ENCODE measurements at places on chromosomes 11 and 22.

- no peak for DNase-seq
These were observed 47.7 kb upstream of the CSNK2A3 start for GRCh38 chr11:11400635-11401232.

DNA sequence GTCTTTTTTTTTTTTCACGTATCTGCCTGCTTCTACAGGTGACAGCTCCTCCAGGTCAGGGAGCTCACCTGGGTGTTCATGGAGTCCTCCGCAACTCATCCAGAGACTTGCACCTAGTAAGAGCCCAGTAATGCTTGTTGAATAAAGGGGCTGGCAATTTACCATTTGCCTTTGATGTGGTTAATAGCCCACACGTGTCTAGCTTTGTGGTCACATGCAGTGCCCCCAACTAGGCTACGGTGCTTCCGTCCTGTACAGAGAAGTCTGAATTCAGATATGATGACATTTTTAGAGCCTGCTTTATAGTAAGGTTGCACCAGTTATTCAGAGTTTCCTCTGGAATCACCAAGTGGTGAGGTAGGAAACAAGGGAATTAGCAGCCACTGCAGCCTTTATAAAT, 199.4 kb upstream of the MTMR2 start:
- no peak for DNase-seq

DNA sequence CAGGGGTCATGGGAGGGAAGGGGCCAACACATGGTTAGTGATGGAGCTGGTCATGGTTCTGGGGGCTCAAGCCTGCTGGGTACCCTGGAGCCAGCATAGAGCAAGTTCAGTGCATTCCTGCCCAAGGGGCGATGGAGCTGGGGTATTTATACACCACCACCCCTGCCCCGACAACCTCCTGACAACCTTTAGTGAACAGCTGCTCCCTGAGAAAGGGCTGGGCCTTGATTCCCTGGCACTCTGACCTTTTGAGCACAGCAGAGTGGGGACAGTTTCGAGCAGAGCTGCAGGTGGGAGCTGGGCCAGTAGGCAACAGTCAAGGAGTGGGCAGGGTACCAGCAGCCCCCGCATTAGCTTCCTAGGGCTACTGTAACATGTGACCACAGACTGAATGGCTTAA, 6.0 kb downstream of the PARVG start:
- DNase-seq, result no peak

DNA sequence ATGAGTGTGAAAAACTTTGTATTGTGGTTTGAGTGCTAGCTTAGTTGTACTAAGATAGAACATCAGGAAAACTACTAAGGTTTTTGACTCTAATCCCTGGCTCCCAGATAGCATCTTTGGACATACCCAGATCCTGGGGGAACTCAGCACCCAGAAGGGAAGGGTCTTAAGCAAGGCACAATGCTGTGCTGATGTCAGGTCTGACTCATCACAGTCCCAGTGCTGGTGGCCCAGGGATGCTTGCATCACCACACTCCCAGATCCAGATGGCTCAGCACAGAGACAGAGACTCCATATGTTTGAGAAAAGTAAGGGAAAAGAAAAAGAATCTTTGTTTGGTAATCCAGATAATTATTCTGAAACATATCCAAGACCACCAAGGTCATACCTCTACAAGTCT, 18.3 kb upstream of the OR56A3 start:
- no peak for DNase-seq

DNA sequence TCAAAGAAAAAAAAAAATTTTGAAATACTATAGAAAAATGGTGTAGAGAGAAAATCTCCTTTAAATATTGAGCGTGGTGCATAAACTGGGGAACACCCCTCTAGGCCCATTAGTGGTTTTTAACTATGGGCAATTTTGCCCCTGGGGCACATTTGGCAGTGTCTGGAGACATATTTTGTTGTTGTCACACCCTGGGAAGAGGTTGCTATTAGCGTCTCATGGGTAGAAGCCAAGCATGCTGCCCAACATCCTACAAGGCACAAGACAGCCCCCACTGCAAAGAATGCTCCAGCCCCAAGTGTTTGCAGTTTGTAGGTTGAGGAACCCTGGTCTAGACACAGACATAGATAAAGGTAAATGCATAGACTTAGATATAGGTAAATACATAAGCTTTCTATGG, 92.6 kb downstream of the KIAA1671 start:
- no peak for DNase-seq

DNA sequence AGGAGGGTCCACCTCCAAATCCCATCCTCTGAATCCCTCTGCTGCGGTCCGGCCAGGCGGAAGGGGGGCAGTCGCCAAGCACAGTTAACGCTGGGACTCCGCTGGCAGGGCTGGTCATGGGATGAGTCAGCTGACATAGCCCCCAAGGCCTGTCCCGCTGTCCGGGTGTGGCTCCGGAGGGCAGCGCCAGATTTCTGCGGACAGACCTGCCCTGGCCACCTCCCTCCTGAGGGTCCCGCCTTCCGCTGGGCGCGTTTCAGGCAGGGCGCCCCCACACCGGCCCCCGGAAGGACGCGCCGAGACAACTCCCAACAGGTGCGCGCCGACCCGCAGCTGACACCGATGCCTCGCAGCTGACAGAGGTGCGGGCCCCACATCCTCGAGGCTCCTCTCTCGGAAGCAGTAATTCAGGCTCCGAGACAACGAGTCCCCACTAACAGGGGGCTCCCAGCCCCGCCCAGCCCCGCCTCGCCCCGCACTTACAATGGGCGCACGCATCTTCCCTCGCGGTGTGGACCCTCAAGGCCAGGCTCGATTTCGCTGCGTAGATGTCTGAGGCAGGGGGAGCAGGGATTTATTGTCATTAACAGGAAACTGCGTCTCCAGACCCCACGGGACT, 607 bp downstream of the PLAAT3 start:
- peak; percentile 7 for DNase-seq

DNA sequence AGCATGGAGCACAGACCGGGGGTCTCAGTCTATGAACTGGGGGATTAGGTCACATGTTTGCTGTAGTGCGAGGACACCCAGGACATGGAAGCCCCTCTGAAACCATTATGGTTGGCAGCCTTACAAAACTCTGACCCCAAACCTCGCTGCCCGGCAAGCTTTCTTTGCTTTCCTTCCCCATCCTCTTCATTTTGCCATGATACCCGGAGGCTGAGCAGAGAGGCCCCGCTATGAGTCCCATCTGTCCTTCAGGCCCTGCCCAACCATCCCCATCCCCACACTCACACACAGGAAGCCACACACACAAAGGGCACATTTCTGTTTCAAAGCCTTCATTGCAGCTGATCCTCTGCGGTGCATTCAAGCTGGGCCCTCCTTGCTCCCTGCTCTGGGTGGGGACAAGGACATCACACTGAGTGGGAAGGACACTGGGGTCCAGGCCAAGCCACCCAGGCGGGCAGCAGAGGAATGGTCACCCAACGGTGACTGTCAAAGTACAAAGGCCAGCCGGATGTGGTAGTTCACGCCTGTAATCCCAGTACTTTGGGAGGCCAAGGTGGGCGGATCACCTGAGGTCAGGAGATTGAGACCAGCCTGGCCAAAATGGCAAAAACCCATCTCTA, 176.5 kb downstream of the CTTN start:
- no peak for DNase-seq

GRCh38 chr22:37182949-37183245, 5.2 kb downstream of the C1QTNF6 start:
- no peak for DNase-seq

GRCh38 chr11:134120921-134121526, 52.2 kb downstream of the JAM3 start:
- DNase-seq, result no peak

- no peak for DNase-seq
These were observed 16.3 kb downstream of the ADORA2A start for GRCh38 chr22:24443668-24444067.

GRCh38 chr22:42299586-42300258, 29.3 kb upstream of the TCF20 start:
- DNase-seq, result peak; percentile 21

DNA sequence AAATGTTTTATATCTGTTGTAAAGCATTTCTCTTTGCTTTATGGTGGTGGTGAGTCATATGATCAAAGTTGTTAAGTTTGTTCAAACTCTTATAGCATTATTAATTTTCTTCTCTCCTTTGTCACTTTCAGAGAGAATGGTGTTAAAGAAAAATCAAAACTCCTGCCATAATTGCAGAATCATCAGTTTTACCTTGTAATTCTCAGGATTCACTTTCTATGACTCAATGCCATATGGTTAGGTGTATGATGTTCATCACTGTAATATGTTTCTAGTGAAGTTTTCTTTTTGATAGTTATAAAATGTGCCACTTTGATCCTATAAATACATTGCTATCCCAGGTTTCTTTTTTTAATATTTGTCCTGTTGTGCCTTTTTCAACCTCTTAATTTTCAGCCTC, 13.7 kb upstream of the KDM4E start:
- DNase-seq, result no peak

- peak; percentile 2 for DNase-seq
These were observed 6.3 kb upstream of the KDELR3 start for GRCh38 chr22:38461414-38462081.

DNA sequence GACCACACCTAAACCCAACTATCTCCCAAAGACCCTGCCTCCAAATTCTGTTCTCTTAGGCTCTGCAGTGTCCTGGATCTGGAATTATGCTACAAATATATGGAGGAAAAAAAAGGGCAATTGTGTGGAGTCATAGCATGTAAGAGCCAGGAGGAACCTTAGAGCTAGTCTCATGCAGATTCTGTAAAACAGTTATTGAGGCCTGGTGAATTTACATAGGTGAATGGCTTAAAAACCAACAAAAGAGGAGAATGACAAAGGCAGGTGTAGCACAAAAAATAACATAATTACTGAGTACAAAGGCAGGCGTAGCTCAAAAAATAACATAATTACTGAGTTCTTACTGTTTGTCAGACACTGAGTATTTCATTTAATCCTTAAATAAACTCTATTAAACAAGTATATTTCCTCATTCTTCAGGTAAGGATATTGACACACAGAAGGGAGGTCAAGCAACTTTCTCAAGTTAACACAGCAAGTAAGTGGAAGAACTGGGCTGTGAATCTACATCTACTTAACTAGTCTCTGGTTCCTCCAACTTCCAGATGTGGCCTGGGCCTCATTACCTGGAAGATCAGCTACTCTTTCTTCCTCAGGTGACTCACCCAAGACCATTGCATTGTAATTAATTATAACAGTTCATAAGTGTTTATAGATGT, 938.9 kb upstream of the TENM4 start:
- DNase-seq, result no peak

DNA sequence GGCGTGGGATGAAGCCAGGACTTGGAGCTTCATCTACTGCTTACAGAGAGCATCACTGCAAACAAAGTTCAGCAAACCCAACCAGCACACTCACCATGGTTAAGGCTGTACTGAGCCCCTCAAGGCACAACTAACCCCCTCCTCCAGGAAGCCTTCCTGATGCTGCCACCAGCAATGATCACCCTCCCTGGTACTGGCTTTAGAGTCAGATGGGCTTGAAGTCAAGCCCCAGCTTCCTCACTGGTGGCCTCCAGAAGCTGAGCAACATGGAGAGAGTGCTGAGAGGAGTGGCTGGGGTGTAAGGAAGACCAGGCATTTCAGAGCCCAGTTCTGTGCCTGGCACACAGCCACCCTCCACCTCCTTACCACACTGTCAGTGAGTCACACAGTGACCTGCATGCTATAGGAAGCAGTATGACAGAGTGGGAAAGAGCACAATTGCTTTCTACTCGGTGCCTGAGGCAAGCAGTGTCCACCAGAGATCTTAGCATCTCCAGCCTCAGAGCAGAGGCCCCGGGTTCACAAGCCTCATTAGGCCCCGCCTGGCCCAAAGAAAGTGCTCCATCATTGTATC, 24.7 kb upstream of the BAIAP2L2 start:
- DNase-seq, result no peak

- DNase-seq, result no peak
These were observed 915 bp downstream of the FEZ1 start for GRCh38 chr11:125494974-125495725.

DNA sequence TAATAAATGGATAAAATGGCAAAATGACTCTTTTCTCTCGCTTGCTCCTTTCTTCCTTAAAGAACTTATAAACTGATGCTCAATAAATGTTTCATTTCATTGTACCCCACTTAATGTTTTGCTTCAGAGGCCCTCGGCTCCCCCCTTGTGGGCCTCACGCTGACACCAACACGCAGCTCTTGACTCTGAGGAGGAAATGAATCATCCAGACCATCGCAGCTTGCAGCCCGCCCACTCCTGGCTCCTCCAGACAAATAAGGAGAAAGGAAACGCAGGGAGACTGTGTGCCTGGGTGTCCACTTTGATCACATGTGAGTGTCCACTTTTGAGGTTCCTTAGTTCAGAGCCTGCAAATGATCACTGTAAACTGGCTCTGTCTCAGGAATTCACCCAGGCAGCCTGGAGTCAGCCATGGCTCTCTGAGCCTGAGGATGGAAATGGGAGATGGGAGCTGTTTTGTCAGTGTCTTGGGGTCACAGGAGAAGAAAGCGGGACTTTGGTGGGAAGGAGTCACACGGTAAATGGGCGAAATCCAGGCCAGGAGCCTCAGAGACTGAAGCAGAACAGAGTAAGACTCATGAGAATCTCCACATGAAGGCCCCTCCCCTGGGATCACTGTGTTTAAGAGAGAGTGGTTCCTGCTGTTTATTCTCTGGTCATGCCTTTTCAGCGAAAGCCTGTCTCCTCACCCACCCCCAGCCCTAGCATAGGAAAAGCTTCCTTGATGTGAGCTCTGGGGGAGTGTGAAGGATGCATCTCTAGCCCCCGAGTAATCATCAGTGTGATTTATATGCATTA, 96.5 kb downstream of the CWC15 start:
- peak; percentile 33 for DNase-seq

DNA sequence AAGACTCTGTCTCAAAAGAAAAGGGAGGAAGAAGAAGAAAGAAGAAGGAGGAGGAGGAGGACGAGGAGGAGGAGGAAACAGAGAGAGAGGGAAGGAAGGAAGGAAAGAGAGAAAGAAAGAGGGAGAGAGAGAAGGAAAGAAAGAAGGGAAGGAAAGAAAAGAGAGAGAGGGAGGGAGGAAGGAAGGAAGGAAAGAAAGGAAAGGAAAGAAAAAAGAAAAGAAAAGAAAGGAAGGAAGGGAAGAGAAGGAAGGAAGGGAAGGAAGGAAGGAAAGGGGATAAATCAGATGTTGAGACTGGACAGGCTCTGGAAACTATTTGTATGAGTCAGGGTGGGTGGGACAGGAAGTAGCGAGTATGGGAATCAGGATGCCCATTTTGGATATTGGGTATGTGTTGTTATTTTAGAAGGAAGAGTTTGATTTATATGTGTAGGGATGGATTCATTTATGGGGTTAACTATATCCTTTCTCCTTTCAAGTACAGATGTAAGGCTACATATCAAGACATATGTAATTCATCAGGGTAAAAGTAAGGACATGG, 6.0 kb upstream of the RPL3 start:
- no peak for DNase-seq

GRCh38 chr11:114812733-114813132, 134.4 kb downstream of the NXPE2 start:
- DNase-seq, result no peak

DNA sequence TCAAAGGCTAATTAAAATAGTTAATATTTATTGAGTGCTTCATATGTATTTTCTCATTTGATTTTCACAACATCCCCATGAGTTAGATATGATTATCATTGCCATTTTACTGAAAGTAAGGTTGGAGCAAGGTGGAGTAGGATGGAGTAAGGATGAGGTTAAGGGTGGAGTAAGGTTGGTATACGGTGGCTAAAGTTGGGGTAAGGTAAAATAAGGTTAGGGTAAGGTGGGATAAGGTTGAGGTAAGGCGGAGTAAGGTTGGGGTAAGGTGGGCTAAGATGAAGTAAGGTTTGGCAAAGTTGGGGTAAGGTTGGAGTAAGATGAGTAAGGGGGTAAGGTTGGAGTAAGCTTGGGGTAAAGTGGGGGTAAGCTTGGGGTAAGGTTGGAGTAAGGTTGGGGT, 45.8 kb upstream of the CLDN5 start:
- no peak for DNase-seq
